ENCODE measurements at places on chromosomes 1 and 21. TPM values are rescaled to one million over a fixed set of nuclear protein-coding genes. Genes with fewer than 3 reads are reported as not detected.

- no peak for DNase-seq
Observed at GRCh38 chr1:235971020-235971419, 93.9 kb downstream of the NID1 start.

Gene CD247
- total RNA-seq, result 242 TPM

DNA sequence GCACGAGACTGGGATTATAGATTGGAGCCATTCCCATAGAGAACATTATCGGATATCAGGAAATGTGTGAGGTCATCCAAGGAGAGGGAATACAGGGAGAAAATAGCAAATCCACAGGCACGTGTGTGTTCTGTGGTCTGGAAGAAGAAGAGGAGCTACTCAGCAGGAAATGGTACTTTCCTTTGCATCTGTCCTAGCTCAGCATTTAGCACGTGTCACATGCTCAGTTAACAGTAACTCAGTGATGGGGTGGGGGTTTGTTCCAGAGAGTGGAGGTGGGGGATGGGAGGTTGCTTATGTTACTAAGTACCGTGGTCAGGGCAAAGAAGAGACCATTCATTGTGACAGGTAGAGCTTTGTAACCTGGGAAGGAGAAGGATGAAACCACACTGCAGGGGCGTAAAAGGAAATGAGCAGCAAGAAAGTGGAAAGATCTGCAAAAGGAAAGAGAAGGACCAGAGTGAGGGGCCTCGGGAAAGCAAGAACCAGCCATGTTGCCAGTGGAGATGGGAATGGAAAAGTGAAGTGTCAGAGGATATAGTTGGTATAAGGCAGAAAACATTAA, 100.4 kb downstream of the ATP5PO start:
- no peak for DNase-seq

Gene PRR9
- not detected for total RNA-seq

- peak; percentile 18 for DNase-seq
Observed at GRCh38 chr1:150813028-150813707, 5.1 kb upstream of the CTSK start.

Gene ADGRB2
- 0.81 TPM for total RNA-seq

- no peak for DNase-seq
Observed at GRCh38 chr1:58035523-58035922, 511.0 kb downstream of the OMA1 start.

Gene OPRD1
- not detected for total RNA-seq

Gene SPRR1B
- not detected for total RNA-seq

- peak; percentile 61 for DNase-seq
Observed at GRCh38 chr21:17780539-17780938, 38.6 kb downstream of the C21orf91 start.

GRCh38 chr1:54887665-54888071, 673 bp upstream of the DHCR24 start:
- DNase-seq, result no peak

Gene KCNQ4
- 0.60 TPM for total RNA-seq

Gene CD244
- 2.3 TPM for total RNA-seq

DNA sequence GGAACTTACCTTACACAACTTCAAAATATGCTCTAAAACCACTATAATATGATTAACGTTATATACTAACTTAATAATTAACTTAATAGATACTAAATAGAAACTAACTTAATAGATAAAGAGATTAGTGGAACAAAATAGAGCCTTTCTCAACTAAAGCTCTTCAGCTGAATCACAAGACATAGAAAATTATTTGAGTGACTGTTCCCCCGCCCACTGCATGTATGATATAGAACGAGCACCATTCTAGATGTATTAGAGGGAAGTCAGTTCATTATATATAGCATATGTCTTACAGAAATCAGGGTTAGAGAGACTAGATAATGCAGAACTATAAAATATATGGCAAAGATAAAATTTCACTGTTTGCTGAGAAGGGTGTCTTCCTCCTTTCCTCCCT, 16.3 kb downstream of the LYPLAL1 start:
- no peak for DNase-seq

GRCh38 chr1:172203902-172204301, 216.6 kb upstream of the C1orf105 start:
- no peak for DNase-seq

DNA sequence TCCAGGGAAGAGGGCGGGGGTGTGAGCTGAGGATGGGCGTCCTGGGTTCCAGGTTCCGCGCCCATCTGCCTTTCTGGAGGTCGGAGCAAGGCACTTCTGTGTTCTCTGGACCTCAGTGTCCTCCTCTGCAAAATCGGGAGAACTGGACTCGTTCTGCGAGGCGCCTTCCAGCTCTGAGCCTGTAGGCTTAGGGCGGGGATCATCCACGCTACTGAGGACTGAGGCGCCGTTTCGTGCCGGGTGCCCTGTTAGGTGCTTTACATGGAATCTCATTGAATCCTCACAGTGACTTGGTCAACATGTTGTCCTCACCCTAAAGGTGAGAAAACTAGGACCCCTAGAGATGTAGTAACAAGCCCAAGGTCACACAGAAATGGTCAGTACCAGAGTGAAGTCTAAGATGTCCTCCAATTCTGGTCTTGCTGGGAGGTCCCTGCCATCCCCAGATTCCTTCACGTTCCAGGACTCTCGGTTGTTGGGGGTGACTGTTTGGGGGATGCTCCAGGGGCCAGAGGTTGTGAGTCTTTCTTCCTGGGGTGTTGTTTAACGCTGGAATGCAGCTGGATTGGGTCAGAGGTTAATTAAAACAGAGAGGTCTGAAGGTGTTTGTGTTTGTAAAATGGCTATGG, 677 bp downstream of the PRKAA2 start:
- DNase-seq, result no peak

Gene TIE1
- total RNA-seq, result 0.45 TPM

DNA sequence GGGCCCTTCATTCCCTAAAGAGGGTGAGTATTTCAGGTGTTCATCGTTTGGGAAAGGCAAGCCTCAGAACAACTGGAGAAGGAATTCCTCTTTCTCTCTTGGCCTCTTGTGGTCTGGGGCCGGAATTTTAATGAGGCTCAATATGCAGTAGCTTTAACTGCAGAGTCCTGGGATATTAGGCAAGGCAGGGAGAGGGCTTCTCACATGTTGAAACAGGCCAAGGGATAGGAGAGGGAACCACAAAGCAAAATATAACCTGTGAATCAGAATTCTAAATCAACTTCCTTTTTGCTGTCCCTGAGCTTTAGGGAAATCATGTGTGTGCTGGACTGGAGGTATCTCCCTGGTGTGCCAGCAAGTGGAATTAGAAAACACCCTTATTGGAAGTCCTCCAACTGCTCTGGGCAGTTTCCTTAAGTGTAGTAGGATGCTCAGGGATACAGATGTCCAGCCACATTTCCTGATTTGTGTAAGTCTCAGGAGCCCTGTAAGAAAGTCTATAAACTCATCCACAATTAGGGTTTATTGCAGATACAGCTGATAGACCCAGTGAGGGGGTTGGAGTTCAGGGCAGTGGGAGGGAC, 215.8 kb upstream of the ZRANB2 start:
- no peak for DNase-seq

GRCh38 chr21:41961282-41961701, 7.5 kb upstream of the C2CD2 start:
- no peak for DNase-seq

Gene SLC45A3
- not detected for total RNA-seq

Gene TRIM67
- total RNA-seq, result not detected

DNA sequence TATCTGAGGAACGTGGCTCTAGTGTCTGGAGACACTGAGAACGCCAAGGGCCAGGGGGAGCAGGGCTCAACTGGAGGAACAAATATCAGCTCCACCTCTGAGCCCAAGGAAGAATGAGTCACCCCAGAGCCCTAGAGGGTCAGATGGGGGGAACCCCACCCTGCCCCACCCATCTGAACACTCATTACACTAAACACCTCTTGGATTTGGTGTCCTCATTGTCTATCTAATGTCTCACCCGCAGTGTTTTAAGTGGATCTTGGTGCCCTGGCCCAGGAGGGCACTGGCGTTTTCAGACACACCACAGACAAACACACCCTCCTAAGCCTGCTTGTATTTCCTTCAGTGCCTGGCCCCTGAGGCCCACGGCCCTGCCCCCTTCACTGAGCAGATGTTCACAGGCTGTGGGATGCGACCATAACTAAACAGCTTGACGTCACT, 2.2 kb upstream of the FALEC start:
- no peak for DNase-seq

Data from activated CD4-positive, alpha-beta memory T cell treated with anti-CD3 and anti-CD28 coated beads, Interleukin-2, amount 10 ng/mL, durations not matched to agents 7 days and 5 days (primary cell).